Activated CD8-positive, alpha-beta memory T cell treated with anti-CD3 and anti-CD28 coated beads for 1 hour (primary cell): ENCODE measurements at places on chromosomes 3 and 15.

GRCh38 chr3:52317208-52318000, 1.3 kb downstream of the DNAH1 start:
- DNase-seq = no peak

- DNase-seq = no peak
Measured at GRCh38 chr15:84821501-84822021, 4.4 kb downstream of the ALPK3 start.

DNA sequence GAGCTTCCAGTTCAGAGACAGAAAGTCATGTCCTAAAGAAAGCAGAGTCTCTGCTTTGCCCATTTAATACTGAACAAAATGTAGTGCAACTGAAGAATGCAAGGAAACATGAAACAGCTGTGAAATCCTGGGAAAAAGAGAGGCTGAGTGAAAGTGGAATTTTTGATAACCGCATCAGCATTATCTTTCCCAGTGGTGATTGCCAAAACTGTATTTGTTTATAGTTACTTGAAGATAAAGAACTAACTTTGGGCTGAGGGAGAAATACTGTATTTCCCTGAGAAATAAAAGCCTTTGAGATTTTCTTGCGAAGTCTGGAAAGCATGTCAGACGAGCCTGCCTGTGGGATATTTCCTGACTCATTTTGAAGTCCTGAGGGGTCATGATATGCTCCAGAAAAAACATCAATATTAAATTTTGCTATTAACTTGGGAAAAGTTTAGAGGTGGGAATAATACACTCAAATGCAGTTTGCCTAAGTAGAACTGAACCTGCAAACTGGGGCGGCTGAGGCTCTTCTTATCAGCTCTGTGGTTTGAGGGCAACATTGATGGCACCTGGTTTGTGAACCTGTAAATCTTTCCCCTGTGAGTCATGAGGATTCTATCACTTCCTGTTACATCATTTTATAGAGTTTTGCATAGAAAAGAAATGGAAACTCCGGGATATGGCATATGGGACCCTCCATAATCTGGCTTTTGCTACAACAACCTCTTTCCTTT, 855.3 kb downstream of the MCTP2 start:
- DNase-seq = no peak

GRCh38 chr15:80606511-80607071, 88.5 kb upstream of the ABHD17C start:
- DNase-seq = no peak

GRCh38 chr3:42887084-42887483, 11.4 kb upstream of the CYP8B1 start:
- no peak for DNase-seq

DNA sequence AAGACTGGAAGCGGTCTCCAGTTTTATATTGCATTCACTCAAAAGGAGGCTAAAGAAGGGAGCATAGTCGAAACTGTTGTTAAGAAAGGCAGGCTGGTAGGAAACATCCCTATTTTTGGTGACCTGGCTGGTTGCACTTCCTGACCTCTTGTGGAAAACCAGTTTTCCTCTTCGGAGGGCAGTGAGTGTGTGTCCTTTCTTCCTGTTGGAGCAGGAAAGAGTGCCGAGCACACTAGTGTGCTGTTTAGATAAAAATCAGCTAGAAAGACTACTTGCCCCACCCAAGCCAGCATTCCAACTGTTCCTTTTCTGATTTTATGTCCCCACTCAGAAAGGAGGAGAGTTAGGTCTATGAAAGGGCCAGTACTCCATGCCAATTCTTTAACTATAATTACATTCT, 65.1 kb upstream of the CCR4 start:
- no peak for DNase-seq

- DNase-seq = no peak
Measured at GRCh38 chr15:35697549-35698299, 151.8 kb upstream of the DPH6 start.

- no peak for DNase-seq
Measured at GRCh38 chr3:136960838-136961836, 3.4 kb downstream of the IL20RB start.

DNA sequence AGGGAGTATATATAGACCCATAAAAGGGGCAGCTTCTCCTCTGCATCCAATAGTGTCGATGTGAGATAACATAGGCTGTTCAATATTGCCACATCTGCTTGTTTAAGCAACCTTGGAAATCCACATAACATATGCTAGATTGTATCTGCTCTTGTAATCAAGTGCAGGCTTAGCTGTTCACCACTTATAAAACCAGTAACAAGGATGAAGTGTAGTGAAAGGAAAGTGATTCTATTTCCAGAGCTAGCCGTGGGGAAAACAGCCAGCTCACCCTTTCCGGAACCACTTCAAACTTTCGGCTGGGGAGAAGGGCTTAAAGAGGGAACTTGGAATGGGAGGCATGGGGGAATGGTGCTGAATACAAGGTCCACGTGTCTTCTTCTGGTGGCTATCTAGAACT, 204.0 kb downstream of the TAFA4 start:
- no peak for DNase-seq

GRCh38 chr3:168424059-168424734, 328.5 kb upstream of the GOLIM4 start:
- DNase-seq = no peak

GRCh38 chr3:152267831-152268554, 736 bp upstream of the MBNL1 start:
- DNase-seq = no peak

- DNase-seq = no peak
Measured at GRCh38 chr3:63390710-63391230, 112.7 kb downstream of the SYNPR start.

DNA sequence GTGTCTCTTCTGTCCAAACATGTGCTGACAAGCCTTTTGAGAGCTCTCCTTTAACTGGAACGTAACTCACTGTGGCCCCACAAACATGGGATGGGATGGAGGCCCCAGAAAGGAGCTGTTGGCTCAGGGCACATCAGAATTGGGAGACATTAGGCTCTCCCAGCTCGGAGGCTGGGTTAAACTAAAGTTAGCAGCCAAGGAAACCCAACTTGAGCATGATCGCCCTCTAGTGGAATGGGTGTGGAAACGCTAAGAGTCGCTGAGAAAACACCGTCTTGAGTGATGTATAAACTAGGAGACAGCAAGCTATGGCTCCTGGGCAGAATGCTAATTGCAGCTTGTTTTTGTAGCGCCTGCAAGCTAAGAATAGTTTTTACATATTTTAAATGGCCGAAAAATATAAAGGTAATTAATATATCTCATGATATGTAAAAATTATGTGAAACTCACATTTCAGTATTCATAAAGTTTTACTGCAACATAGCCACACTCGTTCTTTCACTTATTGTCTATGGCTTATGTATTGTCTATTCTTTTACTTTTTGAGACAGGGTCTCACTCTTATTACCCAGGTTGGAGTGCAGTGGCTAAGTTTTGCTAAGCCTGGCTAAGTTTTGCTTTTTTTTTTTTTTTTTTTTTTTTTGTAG, 138.8 kb upstream of the HACD2 start:
- no peak for DNase-seq

DNA sequence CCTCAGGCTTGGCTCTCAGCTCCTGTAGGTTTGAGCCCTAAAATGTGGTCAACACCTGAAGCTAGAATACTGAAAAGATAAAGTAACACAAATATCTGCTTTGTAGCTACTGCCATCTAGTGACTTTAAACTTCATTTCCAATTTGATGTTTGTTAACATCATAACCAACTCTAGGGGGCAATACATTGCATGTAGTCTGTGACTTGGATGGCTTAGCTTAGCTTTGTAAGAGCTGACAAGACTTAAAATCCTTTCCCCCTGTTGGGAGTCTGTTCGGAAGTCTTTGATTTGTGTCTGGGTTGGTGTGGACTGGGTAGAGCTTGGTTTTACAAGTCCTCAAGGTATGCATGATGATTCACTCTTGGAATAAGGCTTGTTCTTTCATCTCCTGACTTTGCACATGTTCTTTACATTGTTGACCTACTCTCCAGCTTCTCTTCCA, 51.7 kb downstream of the SCN11A start:
- DNase-seq = no peak

DNA sequence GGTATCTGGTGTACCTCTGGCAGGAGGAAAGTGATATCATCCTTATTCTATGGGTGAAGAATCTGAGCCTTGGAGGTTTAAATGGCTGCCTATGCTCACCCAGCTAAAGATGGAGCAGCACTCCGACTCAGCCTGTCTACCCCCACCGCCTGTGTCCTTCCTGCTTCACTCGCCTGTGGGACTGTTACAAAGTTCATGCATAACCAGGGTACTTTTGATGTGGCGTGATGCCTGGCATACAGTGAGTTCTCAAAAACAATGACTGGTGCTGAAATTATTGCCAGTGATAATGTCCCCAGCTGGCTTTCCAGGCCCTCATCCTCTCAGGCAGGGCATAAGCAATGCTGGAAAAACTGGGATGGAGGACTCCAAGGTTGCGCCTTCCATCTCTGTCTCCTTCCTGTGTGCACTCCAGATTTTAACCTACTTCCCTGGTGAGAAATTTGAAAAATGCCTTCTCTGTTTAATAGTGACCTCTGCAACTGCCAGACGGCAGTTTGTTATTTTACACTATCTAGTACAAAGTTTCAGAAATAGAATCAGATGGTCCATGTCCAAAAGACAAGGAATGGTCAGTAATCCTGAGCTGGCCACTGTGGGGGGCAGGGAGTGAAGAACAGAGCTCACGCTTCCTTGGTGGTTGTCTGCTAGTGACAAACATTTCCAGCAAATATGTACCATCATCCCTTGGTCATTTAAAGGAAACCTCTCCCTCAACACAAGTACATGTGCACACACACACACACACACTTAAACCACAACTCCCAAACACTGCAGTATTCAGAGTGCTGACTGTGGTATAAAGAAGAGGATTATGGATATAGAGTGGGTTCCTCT, 86.5 kb upstream of the NMNAT3 start:
- DNase-seq = no peak

DNA sequence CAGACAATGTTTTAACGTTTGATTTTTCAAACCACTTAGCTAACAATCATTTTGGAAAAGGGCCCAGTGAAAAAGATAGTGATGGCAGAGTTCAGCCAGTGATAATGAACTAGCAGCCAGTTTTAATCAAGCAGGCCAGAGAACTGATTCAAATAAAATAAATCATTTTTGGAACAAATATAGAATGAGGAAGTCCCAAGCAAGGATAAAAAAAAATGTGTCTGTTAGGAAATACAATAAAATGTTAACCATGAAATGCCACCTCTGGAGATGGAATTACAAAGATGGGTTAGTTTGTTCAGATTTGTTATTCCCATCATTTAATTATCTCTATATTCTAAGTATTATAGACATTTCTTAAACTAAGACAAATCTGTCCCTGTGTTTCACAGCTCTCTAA, 1.1 kb downstream of the HERC1 start:
- no peak for DNase-seq

DNA sequence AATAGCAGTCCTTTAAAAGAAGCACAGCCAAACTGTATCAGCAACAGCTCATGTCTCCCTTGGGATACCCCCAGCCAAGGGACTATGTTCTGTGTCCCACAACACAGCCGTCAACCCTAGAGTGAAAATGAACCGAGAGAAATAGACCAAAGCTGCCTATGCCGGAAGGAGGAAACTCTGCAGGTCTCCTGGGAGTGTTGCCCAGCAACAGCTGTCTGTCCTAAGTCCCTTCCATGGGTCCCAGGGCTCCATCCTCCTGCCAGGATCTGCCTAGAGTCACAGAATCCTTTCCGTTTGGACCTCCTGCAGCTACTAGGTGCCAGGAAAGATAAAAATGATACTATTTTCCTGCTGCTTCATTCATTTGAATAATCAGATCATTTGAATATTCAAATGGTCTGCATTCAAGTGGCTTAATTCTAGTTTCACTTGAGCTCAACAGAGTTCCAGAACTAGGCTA, 53.1 kb downstream of the TRANK1 start:
- no peak for DNase-seq

DNA sequence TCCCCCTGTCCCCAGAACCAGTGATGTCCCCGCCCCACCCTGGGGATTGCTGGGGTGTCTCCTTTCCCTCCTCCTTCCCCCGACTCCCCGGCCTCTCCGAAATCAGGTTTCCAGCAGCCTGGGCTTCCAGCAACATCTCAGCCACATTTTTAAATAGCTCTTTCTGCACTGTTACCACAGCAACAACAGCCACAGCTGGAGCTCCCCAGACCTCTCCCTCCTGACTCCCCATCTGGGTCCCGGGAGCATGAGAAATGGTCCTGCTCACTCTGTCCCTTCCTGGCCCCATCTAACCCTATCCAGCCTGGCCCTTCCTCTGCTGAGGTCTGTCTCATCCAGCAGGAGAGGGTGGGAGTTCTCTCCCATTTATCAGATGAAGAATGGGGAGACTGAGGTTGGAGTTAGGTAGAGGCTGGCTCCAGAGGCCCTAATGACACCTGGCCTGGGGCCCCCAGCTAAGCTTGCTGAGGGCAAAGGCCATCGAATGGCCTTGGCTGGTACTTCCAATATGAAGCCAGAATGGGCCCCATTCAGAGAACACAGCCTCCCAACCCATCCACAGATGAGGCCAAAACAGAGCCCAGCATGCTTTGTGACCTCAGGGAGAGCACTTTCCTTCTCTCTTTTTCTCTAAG, 1.5 kb downstream of the CAMK1 start:
- no peak for DNase-seq

GRCh38 chr3:72301779-72302178, 516.8 kb upstream of the PROK2 start:
- DNase-seq = no peak

- DNase-seq = no peak
Measured at GRCh38 chr3:112411425-112411824, 78.5 kb downstream of the CD200 start.

- no peak for DNase-seq
Measured at GRCh38 chr3:102002056-102002455, 152.7 kb downstream of the NFKBIZ start.

GRCh38 chr3:110588906-110589305, 482.7 kb upstream of the NECTIN3 start:
- no peak for DNase-seq

GRCh38 chr3:8678751-8679150, 34.2 kb upstream of the SSUH2 start:
- no peak for DNase-seq

- DNase-seq = no peak
Measured at GRCh38 chr3:34008836-34009809, 210.7 kb downstream of the PDCD6IP start.

GRCh38 chr3:46660543-46661523, 32.6 kb downstream of the ALS2CL start:
- no peak for DNase-seq

DNA sequence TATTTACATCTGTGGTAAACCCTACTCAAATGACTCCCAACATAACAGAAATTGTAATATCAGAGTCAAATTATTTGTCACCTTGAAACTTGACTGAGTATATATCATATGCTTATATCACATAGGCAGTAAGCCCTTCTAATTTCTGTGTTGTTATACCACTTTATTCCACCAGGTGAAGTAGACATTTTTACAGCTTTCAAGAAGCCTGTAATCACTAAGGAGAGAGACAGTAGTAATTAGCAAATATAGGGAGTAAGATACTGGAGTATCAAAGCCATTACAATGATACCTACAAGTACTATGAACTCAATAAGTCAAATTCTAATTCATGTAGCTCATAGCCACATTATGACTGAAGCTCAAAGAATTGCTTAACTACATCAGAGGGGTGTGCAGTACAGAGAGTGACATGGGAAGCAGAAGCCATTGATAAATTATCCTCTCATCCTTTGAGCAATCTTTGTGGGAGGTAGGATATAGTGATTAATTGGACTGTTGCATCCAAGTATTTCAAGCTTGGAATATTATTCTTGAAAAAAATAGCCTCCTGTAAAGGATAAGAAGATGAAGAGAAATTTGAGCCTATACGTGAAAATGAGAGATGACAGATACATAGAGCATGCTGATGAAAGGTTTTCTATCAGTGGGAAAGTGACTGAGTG, 1005.9 kb downstream of the ZPLD1 start:
- no peak for DNase-seq
